Activated CD4-positive, alpha-beta T cell treated with anti-CD3 and anti-CD28 coated beads for 4 hours (primary cell): ENCODE measurements at places on chromosomes 3 and 15.

DNA sequence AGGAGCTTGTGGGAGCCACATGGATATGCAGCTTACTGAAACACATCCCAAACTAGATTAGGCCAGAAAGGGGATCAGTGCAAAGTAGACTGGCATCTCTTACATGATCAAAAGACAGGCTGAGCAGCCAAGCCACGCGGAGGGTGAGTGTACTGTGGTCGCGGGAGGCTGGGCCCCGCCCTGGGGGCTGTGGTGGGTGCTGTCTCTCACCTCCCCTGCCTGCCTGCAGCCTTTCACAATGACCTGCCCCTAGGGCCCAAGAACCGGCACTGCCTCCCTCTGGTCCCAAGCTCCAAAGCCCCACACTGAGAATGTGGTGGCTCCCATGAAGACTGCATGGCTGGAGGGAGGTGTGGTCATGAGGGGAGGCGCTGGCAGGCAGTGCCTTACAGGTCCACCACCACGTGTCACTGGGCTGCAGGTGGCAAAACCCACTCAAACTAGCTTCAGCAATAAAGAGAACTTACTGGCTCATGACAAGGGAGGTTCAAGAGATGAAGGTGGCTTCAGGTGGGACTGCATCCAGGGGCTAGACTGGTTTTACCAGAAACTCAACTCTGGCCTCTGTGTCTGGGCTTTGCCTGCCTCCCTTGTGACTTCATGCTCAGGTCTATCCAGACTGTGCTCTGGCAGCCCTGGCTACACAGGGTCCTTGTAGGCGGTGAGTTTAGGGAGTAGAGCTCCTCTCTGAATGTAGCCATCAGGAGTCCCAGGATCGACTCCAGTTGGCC is 27.4 kb upstream of the PLXND1 start:
- no peak for DNase-seq

DNA sequence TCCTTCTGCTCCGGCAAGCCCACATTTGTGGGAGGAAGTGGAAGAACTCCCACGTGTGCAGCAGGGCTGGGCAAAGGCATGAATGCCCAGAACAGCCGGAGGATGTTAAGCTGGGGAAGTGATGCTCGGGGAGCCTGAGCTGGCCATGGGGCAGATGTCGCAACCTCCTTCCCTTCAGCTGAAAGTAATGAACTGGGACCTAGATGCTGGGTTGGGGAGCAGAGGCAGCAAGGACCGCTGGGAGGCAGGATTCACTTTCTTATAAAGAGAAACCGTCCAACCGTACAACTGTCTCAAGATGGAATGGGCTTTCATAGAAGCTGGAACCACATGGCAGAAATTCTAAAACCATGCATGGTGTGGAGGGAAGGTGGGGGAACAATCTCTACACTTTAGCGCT is 290.9 kb downstream of the OCA2 start:
- DNase-seq = no peak

DNA sequence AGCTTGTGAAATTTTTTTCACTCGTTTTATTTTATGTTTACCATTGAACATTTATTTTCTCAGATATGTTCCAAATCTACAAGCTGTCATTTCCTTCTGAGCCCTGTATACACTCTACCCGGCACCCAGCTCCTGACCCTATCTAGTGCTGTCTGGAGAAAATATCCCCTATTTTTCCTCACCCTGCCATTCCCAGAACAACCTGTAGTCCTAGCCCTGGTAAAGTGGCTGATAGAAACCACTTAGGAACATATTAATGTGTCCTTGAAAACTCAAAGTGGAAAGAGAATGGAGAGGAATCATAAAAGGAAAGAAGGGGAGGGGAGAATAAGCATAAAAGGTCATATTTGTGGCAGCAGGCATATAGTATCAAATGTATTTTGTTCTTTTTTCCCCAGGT is 8.2 kb upstream of the TIMMDC1 start:
- no peak for DNase-seq

DNA sequence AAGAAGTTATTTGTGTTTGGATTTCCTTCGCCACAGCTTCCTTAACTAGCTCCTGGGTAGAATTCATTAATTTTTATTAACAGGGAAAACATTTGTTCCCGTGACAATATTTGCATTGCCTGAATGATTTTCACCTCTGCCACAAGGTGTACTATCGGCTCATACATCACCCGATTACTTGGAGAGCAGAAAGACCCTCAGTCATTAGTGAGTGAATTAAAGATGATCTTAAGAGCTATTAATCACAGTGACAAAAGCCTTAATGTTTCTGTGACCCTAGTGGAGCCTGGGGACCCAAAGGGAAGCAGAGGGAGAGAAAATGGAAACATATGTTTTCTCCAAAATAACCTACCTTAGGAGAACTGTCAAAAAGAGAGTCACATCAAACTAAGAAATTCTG is 228.3 kb downstream of the MECOM start:
- no peak for DNase-seq

- DNase-seq = no peak
These were observed 231.2 kb downstream of the THSD4 start for GRCh38 chr15:71346464-71346863.

GRCh38 chr3:103112273-103112672 is 677.5 kb downstream of the ZPLD1 start:
- DNase-seq = no peak

DNA sequence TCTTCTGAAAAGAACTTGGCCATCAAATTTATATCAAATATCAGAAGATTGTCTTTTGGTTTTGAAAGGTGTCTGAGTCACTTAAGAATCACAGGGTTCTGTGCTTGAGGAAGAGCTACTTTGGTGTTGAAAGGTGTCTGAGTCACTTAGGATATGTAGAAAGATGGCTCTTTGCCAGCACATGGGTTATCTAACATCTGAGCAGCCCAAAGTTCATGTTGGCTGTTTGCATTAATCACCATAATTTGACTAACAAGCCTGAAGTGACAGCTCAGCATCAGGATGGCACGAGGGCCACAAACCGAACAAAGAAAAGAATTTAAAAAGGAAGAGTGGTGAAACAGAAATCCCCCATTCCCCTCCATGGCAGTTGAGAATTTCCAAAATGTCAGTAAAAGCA is 190.5 kb upstream of the CMC1 start:
- DNase-seq = peak; percentile 26

GRCh38 chr3:187516446-187517185 is 148.4 kb downstream of the RTP4 start:
- DNase-seq = no peak

DNA sequence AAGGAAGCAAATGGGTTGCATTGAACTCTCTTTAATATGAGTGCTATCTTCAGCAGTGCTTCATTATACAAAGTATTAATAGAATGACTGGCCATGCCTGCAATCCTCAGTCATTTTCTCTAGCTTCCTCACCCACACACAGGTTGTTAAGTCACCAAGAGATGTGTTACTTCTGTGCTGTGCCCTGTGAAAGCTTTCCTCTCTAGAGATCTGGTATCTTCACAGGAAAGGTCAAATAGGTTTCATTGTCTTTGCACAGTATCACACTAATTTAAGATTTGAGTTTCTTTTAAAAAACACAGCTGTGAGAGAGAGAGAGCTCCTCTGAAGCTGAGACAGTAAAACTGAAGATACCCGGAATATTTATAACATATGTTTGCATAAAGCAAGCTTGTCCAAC is 278.6 kb downstream of the CNTN4 start:
- DNase-seq = no peak

DNA sequence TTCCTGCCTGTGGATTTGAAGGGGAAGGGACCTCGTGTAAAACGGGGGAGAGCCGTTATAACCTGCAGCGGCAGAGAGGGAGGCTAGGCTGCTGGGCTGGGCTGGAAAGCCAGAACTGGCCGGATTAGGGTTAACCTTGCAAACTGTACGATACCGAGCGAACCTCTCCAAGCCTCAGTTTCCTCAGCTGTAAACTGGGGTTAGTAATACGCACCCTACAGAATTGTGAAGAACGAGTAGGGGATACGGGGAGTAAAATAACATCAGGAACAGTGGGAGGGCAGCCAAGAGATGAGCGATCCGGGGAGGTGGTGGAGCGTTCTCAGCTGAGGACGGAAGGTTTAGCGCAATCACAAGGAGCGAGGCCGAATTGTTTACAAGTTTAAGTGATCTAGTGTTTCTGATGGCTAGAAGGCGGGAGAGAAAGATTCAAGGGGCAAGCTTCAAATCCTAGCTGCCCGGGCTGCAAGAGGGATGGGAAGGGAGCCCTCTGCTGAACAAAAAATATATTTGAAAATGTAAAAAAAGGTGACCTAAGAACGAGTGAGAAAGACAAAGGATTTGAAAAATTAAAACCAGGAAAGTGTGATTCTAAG is 768 bp upstream of the SEMA5B start:
- DNase-seq = no peak

DNA sequence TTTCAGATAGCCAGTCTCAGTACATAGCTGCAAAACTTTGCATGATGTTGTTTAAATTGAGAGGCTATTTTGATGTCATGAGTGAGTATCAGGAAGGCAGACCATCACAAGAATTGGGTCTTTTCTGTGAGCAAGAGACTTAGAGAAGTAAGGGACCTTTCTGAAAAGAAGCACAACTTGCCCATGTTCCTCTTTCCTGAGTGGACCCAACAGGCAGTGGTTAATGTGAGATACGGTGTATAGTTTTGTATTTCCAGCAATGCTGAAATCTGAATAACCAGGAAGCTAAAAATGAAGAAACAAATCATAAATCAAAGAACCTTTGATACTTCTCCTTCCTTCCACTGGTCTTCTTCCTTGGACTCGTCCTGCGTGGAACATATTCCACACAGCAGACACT is 25.1 kb downstream of the MCTP2 start:
- DNase-seq = no peak

DNA sequence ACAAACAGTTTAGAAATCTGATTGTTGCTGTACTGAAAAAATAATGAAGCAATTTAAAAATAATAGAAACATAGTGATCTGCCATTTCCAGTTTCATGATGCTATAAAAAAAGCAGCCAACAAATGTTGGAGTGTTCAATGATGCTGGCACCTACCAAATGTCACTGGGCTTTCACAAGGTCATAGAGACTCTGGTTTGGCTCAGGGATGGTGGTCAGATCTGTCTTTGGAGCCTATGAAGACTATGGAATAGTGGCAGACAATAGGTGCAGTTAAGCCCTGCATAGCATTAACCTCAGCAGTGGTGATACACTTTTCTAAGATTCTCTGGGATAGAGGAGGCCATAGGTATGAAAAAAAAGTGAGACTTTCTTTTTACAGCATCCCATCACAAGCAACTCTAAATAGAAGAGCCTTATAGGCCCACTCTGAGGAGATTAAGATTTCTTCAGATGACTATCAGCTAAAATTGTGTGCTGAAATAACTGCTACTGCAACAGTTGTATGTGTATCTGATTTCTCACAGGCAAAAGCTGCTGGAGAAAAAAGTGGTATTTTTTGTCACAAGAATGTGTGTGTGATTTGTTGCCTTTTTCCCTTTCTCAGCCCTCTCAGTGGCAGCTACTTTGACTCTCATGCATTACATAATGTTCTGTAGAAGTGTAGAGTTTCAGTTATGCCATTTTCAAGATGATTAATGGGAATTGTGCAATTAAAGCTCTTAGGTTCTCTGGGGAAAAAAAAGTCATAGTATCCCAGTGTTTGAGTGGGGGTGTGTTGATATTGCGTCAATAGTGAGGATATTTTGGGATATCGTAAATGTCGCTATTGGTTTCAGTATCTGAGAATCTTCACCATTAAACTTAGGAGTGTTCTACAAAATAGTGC is 137.4 kb downstream of the MBNL1 start:
- DNase-seq = no peak

DNA sequence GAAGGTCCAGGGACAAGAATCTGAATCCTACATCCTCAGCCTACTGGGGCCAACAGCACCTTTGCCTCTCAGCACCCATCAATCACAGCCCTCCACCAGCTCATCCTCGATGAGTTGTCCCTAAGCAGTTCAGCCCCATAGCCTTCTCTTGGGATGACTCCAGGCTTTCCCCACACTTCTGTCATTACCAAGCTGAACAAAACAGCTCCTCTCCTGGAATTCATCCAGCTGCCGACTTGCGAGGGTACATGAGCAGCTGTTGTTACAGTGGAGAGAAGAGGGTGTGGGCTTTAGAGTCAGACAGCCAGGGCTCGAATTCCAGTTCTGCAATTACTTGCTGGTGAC is 69.0 kb upstream of the THBS1 start:
- DNase-seq = no peak

GRCh38 chr3:56835650-56836227 is 34.0 kb upstream of the ARHGEF3 start:
- no peak for DNase-seq

GRCh38 chr15:80404761-80405553 is 775 bp downstream of the ARNT2 start:
- no peak for DNase-seq

DNA sequence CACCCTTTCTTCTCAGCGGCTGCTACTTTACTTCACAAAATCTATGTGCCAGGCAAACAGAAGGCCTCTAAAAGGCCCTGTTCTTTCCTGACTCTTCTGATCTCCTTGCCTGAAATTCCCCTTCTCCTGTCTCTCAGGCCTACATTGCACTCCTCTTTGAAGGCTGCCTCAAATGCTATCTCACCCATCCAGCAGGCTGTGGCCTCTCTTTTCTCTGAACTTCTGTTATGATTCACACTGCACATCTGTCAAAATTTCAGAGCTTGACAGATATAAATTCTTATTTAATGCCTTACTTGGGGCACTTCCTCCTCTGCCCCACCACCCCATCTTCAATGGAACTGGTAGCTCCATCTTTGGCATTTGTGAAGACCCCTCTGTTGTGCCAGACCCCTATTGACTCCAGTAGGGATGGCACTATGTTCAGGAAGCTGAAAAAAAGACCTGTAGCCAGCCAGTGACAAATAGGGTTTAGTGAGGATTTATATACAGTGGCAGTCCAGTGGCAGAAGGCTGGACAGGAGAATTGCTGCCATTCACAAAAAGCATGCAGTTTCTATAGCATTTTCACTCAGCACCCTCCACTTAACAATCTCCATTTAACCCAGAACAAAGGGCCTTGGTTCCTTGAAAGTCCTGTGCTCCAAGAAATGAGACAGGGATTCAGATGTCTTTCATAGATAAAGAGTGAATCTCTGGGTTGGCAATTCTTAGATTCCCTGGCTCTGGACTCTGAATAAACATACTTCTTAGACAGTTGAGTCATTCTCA is 415.8 kb upstream of the GRM7 start:
- no peak for DNase-seq

DNA sequence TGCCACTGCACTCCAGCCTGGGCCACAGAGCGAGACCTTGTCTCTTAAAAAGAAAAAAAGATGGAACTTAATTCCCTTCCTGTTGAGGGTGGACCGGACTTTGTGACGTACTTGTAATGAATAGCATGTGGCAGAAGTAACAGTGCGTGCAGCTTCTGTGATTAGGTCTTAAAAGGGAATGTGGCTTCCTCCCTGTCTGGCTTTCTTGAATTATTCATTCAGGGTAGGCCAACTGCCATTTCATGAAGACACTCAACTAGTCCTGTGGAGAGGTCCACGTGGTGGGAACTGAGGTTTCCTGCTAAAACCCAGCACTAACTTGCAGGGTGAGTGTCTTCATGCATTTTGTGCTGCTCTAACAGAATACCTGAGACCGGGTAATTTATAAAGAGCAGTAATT is 98.9 kb upstream of the PIAS1 start:
- no peak for DNase-seq

GRCh38 chr15:41417418-41418195 is 712 bp downstream of the RTF1 start:
- DNase-seq = peak; percentile 36

- peak; percentile 47 for DNase-seq
These were observed 70.7 kb downstream of the SSR3 start for GRCh38 chr3:156483961-156484787.

- DNase-seq = no peak
These were observed 626.1 kb downstream of the MAGI1 start for GRCh38 chr3:65412588-65412987.

- DNase-seq = no peak
These were observed 26.0 kb upstream of the MRPS22 start for GRCh38 chr3:139317660-139318430.
